Kidney (tissue), 22 donors: ENCODE measurements at places on chromosomes 16 and 17. TPM values are rescaled to one million over a fixed set of nuclear protein-coding genes. Genes with fewer than 3 reads are reported as not detected.

- no peaks in the 10 kb centered on the region for H3K36me3 ChIP-seq
- no peaks in the 10 kb centered on the region for H3K27me3 ChIP-seq
- H3K4me3 ChIP-seq: no peak overlapping the region
- H3K27ac ChIP-seq: no peak overlapping the region
Measured at GRCh38 chr17:81199482-81199830, 23.3 kb downstream of the CEP131 start.

GRCh38 chr17:15777717-15778116 is 45.6 kb downstream of the TBC1D26 start:
- no peak overlapping the region for H3K4me3 ChIP-seq
- no peak for DNase-seq
- H3K36me3 ChIP-seq: no peaks in the 10 kb centered on the region

DNA sequence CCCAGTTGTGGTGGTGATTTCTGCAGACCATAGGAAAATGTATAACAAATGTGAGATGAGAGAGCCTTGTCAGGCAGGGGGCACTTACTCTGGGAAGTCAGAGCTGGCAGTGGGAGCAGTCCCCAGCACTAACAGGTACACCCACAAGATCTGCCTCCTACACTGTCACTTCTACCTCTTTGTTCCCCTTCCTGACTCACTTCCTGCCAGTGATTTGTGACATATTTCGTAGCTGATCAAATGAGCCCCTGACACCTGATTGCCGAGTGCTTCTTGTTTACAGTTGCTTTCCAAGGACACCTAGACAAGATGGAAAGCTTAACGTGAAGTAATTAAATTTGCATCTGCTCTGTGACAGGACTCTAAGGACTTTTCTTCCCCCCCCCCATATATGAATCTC is 40.5 kb downstream of the FTO start:
- H3K36me3 ChIP-seq: no peaks in the 10 kb centered on the region
- no peaks in the 10 kb centered on the region for H3K27me3 ChIP-seq
- peaks cover 6% of the 10 kb centered on the region for H3K4me1 ChIP-seq
- DNase-seq: no peak

DNA sequence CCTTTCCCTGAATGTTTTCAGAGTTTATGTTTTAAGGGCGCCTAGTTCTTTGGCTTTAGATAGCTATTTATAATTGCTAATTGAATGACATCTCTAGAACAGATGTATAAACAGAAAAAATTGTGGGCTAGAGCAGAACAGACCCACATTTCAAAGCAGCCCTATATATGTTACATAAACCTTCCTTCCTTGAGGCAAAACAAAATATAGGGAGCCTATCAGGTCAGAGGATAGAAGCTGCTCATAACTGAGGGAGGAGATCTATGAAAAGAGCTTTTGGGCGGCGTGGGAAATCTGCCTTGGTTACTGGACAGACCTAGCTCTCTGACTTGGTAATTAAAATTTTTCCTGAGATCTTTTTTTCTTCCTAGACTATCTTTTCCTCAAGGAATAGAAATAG is 68.4 kb downstream of the SPAG9 start:
- H3K4me3 ChIP-seq: no peak overlapping the region
- H3K27ac ChIP-seq: no peak overlapping the region
- H3K4me1 ChIP-seq: peaks cover 9% of the 10 kb centered on the region

Gene GPR142
- polyA plus RNA-seq: not detected

Gene ARHGDIG
- not detected for polyA plus RNA-seq

Gene SLC9A5
- 0.92 TPM for polyA plus RNA-seq

Gene LLGL1
- 8.0 TPM for polyA plus RNA-seq
